GM13977 (cell line): ENCODE measurements at places on chromosomes 5 and 9.

GRCh38 chr5:65952259-65952658 lies 25.9 kb downstream of the ERBIN start:
- no peak for DNase-seq

DNA sequence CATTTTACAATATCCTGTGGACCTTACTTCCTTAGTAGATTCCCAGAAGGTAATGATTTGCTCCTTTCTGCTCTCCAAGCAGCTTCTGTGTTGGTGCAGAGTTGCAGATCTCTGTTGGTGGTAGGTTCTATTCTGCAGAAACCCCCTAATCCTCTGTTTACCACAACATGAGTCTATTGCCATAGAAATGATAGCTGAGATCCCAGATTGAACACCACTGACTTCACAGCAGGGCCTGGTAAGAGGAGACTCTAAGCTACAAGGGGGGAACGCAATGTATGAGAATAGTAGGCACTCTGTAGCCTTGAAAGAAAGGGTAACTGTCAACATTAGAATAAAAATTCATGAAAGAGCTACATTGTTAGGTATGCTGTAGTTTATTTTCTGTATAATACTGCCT lies 59.5 kb downstream of the MUSK start:
- no peak for DNase-seq

DNA sequence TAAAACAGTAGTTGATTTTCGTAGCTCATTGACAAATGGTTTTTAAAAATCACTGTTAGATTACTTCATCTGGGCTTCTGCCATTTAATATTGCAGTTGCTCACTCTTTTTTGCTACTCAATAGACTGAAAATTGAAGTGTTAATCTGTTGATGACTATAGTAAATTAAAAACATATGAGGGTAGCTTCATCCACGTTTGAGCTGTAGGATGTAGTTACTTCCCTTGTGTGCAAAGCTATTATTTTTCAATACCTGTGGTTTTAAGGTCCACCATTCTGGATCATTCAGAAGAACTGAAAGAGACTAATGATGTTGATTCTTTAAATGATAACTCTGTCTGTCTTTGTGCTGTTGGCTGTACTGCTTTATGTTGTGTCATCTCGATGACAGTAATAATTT lies 74.7 kb downstream of the LNPEP start:
- no peak for DNase-seq

- DNase-seq, result no peak
Observed at GRCh38 chr5:80659106-80659505, 4.3 kb upstream of the DHFR start.

DNA sequence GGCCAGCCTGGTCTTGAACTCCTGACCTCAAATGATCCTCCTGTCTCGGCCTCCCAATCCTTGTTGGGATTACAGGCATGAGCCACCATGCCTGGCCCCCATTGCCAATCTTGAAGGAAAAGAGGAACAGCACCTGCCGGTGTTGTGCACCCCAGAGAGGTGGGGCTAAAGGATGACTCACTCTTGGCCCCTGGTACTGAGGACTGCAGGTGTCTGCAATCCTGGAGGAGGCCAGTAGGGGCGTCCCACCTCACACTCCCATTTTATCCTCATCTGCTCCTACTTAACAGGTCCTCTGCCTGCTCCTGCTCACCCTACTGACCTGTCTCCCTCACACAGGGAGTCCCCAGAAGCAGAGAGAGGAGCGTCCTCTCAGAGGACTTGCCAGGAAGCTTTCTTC lies 390.4 kb downstream of the ARHGEF28 start:
- no peak for DNase-seq

DNA sequence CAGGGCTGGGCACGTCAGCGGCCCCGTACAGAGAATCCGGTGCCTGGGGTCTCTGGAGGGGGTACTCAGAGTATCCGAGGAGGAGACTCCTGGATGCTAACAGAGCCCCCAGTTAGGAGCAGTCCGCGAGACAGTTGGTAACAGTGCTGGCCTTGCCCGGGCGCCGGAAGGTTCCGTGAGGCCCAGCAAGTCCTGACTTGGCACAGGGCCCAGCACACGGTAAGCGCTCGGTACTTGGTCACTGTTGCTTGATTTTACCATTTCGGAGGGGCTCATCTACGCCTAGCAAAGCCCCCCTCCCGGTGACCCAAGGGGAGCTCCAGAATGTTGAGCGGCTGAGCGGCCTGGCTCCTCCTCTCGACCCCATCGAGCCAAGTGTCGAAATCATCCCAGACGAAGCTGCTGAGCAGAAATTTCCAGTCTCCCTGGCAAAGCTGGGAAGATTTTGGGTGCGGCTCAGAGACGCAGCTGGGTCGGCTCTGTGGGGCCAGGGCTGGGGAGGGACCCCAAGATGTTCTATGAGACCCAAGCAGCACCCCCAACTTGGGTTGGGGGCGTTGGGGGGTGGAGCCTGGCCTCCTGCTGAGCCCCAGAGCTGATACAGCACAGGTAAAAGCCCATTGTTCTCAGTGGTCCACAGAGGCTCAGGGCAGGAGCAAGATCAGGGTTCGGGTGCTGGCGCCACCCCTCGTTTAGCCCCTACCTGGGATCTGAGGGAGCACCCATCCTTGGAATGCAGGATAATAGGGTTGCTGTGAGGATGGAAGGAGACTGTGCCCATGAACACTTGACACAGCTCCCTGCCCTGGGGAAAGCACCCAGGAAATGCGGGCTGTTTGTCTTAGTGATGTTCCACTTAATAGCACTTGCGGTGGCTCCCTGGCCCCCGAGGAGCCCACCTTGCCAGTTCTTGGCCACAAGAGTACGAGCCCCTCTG lies 137.2 kb downstream of the C9orf50 start:
- no peak for DNase-seq
